Effector memory CD8-positive, alpha-beta T cell (primary cell): ENCODE measurements at places on chromosomes 6 and 20.

DNA sequence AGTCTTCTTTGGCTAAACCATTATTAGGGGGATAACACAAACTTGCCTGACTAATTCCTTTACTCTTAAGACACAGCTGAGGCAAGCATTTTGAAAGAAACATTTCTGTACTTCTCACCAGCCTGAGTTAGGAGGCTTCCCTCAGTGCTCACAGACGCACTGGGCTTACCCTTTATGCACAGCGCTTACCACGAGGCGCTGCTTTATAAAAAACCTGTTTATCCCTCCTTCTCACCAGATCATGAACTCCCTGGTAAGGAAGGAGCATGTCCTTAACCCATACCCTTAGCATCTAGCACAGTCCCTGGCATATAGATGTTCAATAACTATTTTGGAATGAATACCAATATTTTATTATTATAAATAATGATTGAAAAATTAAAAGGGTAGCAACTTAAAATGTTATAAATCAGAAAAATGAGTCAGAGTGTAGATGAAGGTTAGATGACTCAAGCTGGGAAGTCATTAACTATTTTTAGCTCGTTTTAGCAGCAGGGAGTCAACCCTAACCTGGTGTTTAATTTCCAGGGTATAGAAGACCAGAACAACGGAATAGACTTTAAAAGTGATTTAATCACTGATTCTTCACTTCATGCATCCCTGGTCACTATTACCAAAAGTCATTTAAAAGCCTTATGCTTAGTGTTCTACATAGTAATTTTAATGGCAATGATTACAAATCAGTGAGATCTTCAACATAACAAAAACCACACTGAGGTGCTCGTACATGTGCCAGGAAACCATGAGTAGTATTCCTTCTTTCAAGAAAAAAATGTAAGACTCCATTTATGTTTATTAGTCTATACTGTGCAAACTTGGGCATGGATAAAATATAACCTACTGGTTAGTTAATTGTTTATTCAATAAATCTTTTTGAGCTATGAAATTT lies 4.1 kb upstream of the TPD52L1 start:
- no peak for DNase-seq

GRCh38 chr20:4702562-4703280 lies 19.0 kb upstream of the PRND start:
- no peak for DNase-seq

GRCh38 chr6:104908888-104909525 lies 47.9 kb upstream of the LIN28B start:
- DNase-seq, result no peak

DNA sequence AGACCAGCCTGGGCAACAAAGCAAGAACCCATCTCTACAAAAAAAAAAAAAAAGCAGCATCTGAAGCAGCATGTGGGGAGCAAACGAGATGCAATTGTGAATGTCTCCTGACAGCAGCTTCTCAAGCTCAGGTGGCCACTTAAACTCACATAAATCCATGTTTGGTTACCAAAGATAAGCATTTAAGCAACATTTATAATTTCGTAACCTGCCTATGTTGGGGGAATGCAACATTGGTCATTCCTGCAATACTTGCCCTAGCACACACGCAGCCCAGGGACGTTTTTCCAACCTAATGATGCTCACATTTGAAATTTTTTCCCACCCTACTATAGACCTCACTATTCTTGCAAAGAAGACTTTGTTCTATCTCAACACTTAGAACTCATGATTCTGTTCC lies 113.3 kb downstream of the ZFP64 start:
- DNase-seq, result no peak

DNA sequence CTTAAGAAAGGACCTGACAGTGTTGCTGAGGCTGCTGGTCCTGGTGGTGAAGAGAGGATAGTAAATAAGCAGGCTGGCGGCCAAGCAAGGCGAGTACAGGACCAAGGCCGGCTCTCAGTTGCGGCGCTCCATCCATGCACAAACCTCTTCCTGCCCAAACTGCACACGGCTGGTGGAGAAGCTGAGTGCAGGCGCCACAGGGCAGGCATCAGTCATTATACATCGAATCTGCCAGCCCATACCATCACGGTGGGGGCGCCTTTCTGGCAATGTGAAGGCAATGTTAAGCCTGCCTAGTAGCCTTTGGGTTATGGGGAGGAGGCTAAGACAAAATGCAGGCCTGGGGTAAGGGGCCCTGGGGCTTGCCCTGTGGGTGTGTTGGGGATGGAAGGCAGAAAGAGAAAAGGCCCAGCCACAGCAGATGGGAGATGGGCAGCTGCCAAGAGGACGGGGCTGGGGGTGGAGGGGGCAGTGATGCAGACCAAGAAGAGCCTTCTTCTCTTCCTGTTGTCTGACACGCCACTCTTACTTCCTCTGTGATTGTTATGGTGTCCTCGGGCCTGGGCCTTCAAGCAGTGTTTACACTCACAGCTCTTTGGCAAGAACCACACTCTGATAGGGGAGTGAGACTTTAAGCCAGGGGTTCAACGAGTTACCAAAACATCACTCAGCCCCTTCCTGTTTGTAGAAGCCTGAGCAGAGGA lies 20.3 kb upstream of the KCNK16 start:
- no peak for DNase-seq

GRCh38 chr20:50277460-50278376 lies 87.1 kb downstream of the CEBPB start:
- no peak for DNase-seq

DNA sequence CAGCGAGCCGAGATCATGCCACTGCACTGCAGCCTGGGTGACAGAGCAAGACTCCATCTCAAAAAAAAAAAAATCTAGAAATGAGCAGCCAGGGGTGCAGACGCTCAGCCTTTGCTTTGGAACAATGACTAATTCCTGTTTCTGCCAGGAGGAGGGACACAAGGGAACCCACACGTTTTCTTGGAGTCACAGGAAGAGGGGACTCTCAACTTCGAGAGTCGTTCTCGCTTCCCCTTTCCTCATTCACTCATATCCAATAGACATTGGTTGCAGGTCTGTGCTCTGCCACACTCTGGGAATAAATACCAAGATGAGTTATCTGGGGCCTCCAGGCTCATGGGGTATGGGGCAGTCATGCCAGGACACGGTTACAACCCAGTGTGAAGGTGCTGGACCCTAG lies 91.5 kb upstream of the RREB1 start:
- no peak for DNase-seq

DNA sequence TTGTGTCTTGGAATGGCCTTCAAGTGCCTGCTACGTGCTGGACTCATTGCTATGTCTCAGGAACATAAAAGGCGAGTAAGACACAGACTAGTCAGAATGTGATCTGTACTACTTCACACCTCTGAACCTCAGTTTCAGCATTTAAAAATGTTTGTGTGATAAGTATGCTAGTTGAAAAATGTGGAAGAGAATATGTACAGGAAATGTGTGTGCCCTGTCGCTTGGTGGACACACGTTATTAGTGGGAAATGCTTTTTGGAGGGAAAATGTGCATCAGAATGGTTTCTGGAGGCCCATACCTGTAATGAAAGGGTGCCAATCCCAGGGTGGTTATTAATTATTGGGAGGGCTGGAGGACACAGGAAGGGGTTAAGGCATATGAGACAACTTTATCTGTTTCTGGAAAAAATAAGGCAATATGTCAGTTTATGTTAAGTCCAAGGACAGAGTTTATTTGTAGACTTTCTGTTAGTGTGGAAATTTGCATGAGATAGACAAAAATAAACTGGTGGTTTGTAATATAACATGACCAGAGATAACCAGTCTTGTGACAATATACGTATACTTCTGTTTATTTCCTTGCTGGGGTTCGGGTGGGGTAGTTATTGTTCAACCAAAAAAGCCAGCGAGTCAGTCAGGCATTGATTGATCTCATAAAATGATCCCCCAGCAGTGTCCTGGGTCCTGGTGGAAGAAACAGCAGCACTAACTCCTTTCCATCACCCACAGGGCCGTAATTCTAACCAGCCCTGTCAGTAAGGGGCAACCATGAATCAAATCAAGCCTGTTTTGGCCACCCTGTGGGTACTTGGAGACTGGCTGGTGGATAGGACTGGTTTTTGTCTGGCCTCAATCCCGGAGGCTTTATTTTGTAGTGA lies 117.9 kb downstream of the JARID2 start:
- DNase-seq, result no peak

GRCh38 chr20:37414224-37415035 lies 68.5 kb downstream of the SRC start:
- no peak for DNase-seq

DNA sequence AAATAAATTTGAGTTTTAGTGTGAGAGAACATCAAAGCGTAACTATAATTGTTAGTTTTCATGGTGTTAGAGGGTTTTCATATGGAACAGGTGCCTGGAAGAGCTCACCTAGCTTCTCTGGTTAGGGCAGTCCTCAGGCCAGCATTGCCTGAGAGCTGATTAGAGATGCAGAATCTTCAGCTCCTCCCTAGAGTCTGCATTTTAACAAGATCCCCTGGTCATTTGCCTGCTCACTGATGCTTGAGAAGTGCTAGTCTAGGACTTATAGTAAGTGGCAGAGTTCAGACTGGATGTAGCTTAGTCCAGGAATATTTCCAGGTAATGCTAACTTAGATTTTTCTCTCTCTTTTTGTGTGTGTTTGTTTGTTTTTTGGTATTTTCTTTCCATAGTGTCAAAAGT lies 21.7 kb upstream of the SMIM26 start:
- no peak for DNase-seq

DNA sequence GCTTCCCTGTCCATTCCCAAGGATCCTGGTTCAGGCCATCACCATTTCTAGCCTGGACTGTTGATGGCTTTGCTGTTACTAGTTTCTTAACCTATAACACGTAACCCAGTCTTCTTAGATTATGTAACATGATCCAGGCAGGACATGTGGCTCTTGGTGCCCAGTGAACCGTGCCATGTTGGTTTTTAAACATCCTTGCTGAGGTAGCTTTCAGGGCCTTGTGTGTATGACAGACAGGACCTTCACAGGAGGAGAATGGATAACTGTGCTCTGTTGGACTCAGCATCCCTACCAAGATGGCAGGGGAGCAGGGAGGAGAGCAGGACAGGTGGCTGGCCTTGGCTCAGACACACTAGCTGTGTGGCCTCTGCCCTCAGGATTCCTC lies 46.8 kb downstream of the PANK2 start:
- no peak for DNase-seq

GRCh38 chr6:14294270-14294951 lies 176.8 kb downstream of the CD83 start:
- no peak for DNase-seq

DNA sequence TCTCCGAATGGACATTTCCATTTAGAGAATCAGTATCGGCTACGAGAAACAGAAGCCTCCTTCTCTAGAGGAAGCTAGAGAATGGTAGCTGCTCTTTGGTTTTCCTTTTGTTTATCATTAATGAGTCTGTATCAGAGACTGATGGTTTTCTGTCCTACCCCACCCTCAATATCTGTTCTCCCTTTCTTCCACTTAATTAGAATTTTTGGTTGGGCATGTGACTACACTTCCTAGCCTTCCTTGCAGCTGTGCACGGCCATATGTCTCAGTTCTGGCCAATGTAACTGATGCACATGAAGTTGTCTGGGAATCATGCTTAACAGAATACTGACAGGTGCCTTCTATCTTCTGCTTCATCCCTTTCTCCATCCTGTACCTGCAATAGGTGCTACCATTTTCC lies 19.0 kb downstream of the RNF24 start:
- DNase-seq, result no peak

DNA sequence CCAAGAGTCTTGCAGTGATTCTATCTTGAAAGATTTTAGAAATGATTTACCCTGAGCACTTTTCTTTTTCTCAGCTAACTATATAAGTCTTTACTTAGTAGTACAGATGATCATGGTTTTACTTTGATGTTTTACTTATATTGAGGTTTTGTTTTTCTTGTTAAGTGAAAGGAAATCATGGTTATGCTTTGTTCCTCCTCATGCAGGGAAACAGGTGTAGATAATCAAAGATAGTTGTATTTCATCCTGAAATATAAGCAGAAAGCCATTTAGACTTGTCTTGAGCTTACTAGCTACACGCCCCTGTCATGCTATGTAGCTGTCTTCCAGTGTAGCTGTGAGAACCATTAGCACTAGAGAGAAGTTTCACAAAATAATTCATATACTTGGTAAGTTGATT lies 113.9 kb downstream of the HIVEP1 start:
- no peak for DNase-seq
